ENCODE measurements at places on chromosomes 16 and 17. TPM values are rescaled to one million over a fixed set of nuclear protein-coding genes. Genes with fewer than 3 reads are reported as not detected.

Gene CTRB1
- not detected for total RNA-seq

Gene CSH2
- total RNA-seq, result not detected

Gene MYL4
- not detected for total RNA-seq

Gene LRRC37A
- 1.2 TPM for total RNA-seq

Gene SLC2A4
- 197 TPM for total RNA-seq

Gene MT1F
- 6.5 TPM for total RNA-seq

Gene CACNG4
- total RNA-seq, result 3.8 TPM

Gene PMFBP1
- 0.50 TPM for total RNA-seq

GRCh38 chr16:64211331-64211730, 910.5 kb downstream of the CDH11 start:
- H3K36me3 ChIP-seq, result no peaks in the 10 kb centered on the region
- no peak for DNase-seq
- H3K4me3 ChIP-seq, result no peak overlapping the region
- H3K4me1 ChIP-seq, result no peaks in the 10 kb centered on the region

- no peak overlapping the region for H3K27ac ChIP-seq
- H3K27me3 ChIP-seq, result no peaks in the 10 kb centered on the region
- peaks cover 67% of the 10 kb centered on the region for H3K4me1 ChIP-seq
- H3K4me3 ChIP-seq, result no peak overlapping the region
- peaks cover 3% of the 10 kb centered on the region for H3K36me3 ChIP-seq
Observed at GRCh38 chr16:87470332-87470731, 22.5 kb downstream of the ZCCHC14 start.

DNA sequence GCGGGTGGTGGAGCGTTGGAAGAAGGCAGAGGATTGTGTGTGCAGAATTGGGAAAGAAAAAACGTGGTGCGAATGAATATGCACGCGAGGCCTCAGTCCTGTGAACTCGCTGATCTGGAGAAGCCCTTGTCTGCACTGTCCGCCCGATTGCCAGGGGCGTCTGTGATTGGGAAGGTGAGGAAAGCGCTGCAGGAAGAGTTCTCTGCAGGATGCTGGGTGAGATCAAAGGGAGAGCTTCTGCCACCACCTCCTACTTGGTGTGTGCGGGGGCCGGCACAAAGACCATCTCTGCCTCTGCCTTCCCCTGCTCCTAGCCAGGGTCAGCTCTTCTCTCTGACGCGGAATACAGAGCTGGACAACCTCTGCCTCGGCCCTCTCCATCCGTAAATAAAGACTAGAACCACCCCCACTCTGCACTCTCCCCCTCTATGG, 841 bp upstream of the RAB5C start:
- H3K27me3 ChIP-seq, result no peaks in the 10 kb centered on the region
- H3K27ac ChIP-seq, result peak overlapping the region; percentile 86
- H3K4me1 ChIP-seq, result peaks cover 36% of the 10 kb centered on the region
- no peaks in the 10 kb centered on the region for H3K36me3 ChIP-seq

DNA sequence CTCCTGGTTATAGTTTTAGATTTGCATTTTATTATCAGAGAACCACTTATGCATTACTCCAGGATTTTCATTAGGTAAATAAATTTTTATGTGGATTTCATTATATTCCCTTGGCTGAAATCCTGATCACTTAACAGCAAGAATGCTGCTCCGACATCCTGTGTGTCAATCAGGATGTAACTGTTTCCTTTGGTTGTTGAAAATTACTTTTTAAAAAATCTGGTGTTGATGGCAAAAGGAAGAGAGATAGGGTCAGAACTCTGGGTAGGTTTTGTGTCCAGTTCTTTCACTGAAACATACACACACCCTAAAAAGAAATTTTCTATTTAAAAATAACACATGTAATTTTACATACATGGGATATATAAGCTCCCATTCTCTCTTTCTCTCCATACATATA, 30.9 kb downstream of the ZNF423 start:
- peaks cover 48% of the 10 kb centered on the region for H3K4me1 ChIP-seq
- no peak overlapping the region for H3K27ac ChIP-seq
- H3K36me3 ChIP-seq, result no peaks in the 10 kb centered on the region
- H3K27me3 ChIP-seq, result no peaks in the 10 kb centered on the region
- no peak for DNase-seq

DNA sequence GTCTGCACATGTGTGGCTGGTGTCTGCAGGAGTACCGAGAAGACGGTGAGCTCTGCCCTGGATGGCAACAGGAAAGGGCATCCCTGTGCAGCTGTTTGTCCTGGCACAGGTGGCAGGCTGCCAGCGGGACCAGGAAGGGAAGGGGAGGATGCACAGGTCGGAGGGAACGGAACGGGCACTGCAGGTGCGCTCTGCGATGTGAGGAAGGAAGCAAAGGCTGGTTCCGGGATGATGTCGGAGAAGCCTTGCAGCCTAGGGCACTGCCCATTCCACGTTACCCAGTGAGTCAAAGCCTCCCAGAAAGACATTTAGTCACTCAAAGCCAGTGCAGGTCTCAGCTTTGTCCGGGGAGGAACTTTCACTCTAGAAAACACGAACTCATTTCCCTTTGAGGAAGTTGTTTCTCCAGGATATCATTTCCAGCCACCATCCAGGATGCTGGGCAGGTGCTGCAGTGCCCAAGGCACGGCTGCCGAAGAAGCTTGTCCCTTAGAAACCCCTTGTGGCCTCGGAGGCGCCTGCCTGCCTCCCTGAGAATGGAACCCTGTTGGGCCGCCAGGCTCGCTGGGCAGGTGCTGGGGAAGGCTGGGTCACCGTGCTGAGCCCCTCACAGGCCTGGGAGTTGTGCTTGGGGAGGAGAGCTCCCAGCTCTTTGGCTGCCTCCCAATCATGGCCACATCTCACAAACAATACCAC, 4.5 kb upstream of the TMEM235 start:
- DNase-seq, result no peak
- H3K4me3 ChIP-seq, result no peak overlapping the region
- peaks cover 19% of the 10 kb centered on the region for H3K27me3 ChIP-seq
- H3K36me3 ChIP-seq, result no peaks in the 10 kb centered on the region
- H3K4me1 ChIP-seq, result peaks cover 11% of the 10 kb centered on the region

DNA sequence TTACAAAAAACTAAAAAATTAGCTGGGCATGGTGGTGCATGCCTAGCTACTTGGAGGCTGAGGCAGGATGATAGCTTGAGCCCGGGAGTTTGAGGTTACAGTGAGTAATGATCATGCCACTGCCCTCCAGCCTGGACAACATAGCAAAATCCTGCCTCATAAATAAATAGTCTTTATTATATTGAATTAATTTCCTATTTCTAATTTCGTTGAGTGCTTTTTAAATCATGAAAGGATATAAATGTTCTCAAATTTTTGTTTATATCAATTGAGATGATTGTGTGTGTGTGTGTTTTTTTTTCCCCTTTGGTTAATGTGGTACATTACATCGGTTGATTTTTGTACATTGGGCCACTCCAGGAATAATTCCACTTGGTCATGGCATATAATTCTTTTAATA, 32.0 kb upstream of the AQP8 start:
- H3K4me3 ChIP-seq, result no peak overlapping the region
- no peaks in the 10 kb centered on the region for H3K36me3 ChIP-seq
- no peaks in the 10 kb centered on the region for H3K4me1 ChIP-seq
- DNase-seq, result no peak
- no peak overlapping the region for H3K27ac ChIP-seq
- H3K27me3 ChIP-seq, result no peaks in the 10 kb centered on the region

- DNase-seq, result no peak
- no peaks in the 10 kb centered on the region for H3K36me3 ChIP-seq
- no peaks in the 10 kb centered on the region for H3K4me1 ChIP-seq
- no peak overlapping the region for H3K27ac ChIP-seq
- H3K27me3 ChIP-seq, result no peaks in the 10 kb centered on the region
Observed at GRCh38 chr16:47779201-47780016, 318.3 kb downstream of the PHKB start.

DNA sequence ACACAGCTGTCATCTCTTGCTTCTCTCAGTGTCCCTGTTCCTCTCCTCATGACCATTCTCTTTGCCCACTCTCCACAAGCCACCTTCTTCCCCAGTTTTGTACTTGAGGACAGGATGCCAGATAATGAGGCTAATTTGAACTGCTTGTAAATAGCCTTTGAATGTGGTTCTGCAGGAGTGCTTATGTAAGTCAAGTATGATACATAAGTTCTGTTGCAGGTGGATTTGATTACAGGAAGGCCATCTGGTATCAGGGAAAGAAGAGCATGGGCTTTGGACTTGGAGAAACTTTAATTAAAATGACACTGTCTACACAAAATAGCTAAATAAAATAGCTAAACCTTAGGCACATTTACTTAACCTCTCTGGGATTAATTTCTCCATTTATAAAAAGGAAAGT, 120.2 kb upstream of the HLF start:
- H3K27me3 ChIP-seq, result no peaks in the 10 kb centered on the region
- H3K27ac ChIP-seq, result no peak overlapping the region
- DNase-seq, result no peak
- H3K4me1 ChIP-seq, result peaks cover 6% of the 10 kb centered on the region
- H3K4me3 ChIP-seq, result no peak overlapping the region

GRCh38 chr17:48629411-48629759, 3.2 kb upstream of the HOXB9 start:
- peaks cover 90% of the 10 kb centered on the region for H3K27me3 ChIP-seq
- peaks cover 42% of the 10 kb centered on the region for H3K4me1 ChIP-seq
- DNase-seq, result no peak
- H3K27ac ChIP-seq, result no peak overlapping the region

GRCh38 chr16:23781176-23781575, 26.4 kb downstream of the CHP2 start:
- no peak for DNase-seq
- no peaks in the 10 kb centered on the region for H3K4me1 ChIP-seq
- H3K27me3 ChIP-seq, result no peaks in the 10 kb centered on the region
- H3K4me3 ChIP-seq, result no peak overlapping the region
- no peaks in the 10 kb centered on the region for H3K36me3 ChIP-seq

DNA sequence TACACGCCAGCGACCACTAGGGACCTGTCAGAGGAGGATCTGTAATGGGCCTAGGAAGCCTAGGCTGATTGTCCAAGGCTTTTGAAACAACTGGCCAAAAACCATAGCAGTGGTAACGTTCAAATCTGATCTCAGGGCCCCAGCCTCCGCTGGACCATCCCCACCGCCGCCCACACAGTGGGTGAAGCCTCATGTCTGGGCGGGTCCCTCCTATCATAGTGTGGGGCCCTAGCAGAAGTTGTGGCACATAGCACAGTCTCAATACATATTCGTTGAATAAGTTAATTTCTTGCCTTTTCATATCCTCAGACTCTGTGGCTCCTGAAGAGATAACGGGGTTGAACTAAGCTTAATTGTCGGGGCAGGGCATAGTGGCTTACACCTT, 818 bp downstream of the DPH1 start:
- H3K27me3 ChIP-seq, result no peaks in the 10 kb centered on the region
- peaks cover 19% of the 10 kb centered on the region for H3K36me3 ChIP-seq
- peak overlapping the region; percentile 74 for H3K27ac ChIP-seq
- H3K4me3 ChIP-seq, result peak overlapping the region; percentile 96

DNA sequence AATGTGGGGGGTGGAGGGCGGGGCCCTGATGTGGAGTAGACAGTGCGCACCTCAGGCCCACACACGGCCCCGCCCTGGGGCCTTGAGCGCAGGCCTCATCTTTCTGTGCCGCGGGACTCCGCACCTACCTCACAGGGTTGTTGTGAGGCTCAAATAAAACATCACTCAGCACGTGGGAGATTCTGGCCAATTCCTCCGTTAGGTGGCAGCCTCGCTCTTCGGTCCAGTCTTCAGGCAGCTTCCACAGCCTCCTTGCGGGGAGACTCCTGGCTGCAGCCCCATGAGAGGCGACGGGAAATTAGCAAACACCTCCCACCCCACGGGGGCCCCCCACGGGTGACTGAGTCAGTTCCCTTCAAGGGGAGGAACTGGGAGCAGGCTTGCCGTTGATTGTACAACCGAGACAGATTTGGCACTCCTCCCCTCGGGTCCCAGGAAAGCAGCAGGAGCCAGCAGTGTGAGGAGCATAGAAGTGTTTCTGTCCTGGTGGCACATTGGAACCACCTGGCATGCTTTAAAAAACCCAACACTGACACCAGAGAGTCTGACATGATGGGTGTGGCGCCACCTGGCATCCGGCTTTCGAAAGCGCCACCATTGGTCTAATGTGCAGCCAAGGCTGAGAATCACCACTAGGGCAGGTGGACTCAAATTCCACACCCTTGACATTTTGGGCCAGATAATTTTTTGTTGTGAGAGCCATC, 7.6 kb downstream of the MRM1 start:
- peaks cover 12% of the 10 kb centered on the region for H3K4me1 ChIP-seq
- peaks cover 8% of the 10 kb centered on the region for H3K27me3 ChIP-seq
- no peak for DNase-seq
- H3K27ac ChIP-seq, result no peak overlapping the region
- H3K4me3 ChIP-seq, result no peak overlapping the region

- peak overlapping the region; percentile 22 for H3K27ac ChIP-seq
- H3K27me3 ChIP-seq, result no peaks in the 10 kb centered on the region
- no peak for DNase-seq
- no peak overlapping the region for H3K4me3 ChIP-seq
- H3K36me3 ChIP-seq, result peaks cover 46% of the 10 kb centered on the region
Observed at GRCh38 chr17:50079334-50080095, 15.6 kb upstream of the PDK2 start.

DNA sequence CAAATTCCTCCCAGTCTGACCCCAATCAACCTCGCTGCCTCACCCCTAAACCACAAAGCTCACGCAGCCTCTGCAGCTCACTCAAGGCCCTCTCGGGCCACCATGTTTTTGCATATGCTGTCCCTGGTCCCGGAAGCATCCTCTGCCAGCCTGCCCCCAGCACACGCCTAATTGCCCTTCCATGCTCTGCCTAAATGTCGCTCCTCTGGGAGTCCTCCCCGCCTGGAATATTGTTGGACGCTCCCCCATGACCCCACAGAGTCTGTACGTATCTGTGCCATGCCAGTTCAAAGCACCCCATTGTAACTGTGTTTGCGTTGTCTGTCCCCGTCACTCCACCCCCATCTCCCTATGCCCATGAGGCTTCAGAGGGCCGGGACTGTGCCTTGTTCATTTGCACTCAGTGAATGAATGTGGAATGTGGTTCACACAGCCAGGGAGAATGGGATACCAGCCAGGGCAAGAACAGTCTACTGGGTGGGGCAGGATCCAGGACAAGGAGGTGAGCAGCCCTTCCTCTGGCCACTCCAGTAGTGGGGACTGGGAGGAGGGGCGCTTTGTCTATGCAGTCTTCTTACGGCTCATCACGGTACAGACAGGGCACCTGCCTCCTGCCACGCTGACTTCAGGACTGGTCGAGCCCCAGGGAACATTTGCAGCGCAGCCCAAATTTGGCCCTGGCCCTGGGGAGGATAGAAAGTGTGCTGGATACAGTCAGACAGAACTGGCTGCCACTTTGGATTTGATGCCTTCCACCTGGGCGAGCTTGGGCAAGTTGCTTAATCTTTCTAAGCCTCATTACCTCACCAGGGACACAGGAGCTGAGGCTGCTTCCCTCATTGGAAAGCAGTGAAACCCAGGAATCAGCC, 48.5 kb downstream of the NOS2 start:
- H3K36me3 ChIP-seq, result no peaks in the 10 kb centered on the region
- no peak overlapping the region for H3K4me3 ChIP-seq
- H3K4me1 ChIP-seq, result no peaks in the 10 kb centered on the region
- no peak for DNase-seq
- H3K27ac ChIP-seq, result no peak overlapping the region
- H3K27me3 ChIP-seq, result no peaks in the 10 kb centered on the region
